ENCODE measurements at places on chromosomes 16 and 17.

- DNase-seq: no peak
Measured at GRCh38 chr17:53721101-53721500, 101.6 kb upstream of the KIF2B start.

- DNase-seq: no peak
Measured at GRCh38 chr16:914440-914839, 56.3 kb downstream of the LMF1 start.

DNA sequence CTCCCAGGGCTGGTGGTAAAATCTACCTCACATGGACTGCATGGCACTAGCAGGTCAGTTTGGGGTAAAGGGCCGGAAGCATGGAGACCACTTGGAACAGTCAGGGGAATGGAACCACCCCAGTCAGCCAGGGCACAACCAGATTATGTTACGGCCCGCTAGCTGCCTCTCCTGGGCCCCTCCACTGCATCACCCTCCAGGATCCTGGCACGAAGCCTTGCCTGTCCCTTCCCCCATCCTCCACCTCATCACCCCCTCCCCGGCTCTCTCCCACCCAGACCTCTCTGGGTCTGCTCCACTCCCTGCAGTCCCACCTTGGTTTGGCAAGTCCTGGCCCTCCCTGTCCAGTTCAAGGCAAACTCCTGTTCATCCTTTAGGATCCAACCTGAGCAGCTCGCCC is 91.7 kb downstream of the CLEC16A start:
- DNase-seq: no peak

DNA sequence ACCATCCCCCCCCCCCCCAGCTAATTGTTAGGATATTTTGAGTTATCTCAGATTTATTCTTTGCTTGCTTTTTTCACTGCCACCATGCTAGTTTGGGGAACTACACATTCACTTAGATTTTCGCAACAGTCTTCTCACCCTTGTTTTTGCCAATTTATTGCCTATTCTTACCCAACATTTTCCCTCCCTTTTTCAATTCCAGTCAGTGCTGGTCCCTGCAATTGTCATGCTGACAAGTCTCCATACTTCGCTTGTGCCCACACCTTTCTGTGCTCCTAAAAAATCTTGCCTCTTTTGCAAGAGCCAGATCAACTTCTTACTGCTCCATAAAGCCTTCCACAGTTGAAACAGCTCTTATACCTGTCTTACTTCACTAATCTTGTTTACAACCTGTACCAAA is 16.3 kb downstream of the TNRC6A start:
- no peak for DNase-seq

DNA sequence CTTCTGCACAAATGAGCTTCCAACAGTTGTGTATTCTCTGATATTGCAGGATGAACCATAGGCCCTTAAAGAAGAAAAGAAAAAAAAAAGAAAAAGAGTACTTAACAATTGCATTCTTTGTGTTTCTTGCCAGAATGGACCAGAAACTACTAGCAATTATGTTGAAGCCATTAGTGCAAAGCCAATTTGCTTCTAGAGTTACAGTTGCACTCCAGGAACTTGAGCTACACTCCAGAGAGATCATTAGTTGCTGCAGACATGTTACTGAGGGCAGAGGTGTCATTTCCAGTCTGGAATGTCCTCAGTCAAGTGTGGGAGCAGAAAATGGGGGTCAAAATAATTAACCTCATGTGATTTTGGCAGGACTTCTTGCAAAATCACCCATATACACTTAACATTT is 85.6 kb upstream of the CCL2 start:
- no peak for DNase-seq

GRCh38 chr16:10308305-10309193 is 77.3 kb upstream of the ATF7IP2 start:
- DNase-seq: no peak

GRCh38 chr16:62060089-62060488 is 23.9 kb upstream of the CDH8 start:
- no peak for DNase-seq
